Ammon's horn (tissue), 1 donor: ENCODE measurements at places on chromosomes 5 and 9.
A peak's percentile ranks its signal among the peaks of the same experiment; 100 is the strongest.

- peak; percentile 34 for DNase-seq
These were observed 17.8 kb upstream of the FIBCD1 start for GRCh38 chr9:130956636-130957450.

GRCh38 chr5:108303611-108304010 lies 78.3 kb downstream of the FBXL17 start:
- no peak for DNase-seq

- DNase-seq = no peak
These were observed 65.2 kb downstream of the LRRC70 start for GRCh38 chr5:62643556-62644451.

GRCh38 chr5:94746731-94747124 lies 128.3 kb downstream of the SLF1 start:
- DNase-seq = no peak

- DNase-seq = no peak
These were observed 368.4 kb upstream of the ITGA1 start for GRCh38 chr5:52419357-52419756.

- peak; percentile 56 for DNase-seq
These were observed 33.0 kb downstream of the ERGIC1 start for GRCh38 chr5:172866802-172867748.

DNA sequence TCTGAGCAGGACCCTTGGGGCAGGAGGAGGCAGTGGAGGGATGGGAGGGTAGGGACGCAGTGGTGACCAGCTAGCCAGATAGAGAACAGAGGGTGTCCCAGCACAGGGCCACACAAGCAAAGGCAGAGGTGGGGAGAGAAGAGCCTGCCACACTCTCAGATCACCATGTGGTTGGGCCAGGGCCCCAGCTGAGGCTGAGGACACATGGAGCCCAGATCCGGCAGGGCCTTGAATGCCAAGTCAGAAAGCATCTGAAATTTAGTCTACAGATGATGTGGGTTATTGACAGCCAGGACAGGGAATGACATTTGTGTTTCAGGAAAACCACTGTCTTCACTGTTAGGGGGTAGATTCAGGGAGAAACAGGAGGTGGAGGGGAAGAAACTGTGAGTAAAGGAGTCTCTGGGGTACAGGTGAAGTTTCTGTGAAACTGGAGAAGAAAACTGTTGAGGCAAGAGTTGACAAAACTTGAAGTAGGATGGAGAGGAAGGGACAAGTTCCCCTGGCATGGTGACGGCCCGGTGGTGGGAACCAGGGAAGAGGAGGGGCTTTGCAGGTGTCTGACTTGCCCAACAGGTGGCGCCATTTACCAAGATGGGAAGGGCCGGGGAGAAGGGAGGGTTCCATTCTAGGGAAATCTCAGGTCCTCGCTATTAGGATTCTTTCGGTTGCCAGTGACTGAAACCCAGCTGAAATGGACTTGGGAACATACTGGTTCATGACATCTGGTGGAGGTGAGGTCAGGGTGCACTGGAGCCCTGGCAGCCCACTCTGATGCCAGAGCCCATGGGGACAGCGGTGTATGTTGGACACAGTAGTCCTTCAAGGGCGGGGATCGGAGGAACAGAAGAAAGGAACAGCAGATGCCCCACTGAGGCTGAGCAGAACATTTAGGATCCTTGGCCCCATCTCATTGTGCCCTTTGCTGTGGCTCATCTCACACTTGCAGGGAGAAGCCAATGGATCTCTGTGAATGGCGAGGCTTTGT lies 100.1 kb downstream of the KCNIP1 start:
- peak; percentile 44 for DNase-seq

DNA sequence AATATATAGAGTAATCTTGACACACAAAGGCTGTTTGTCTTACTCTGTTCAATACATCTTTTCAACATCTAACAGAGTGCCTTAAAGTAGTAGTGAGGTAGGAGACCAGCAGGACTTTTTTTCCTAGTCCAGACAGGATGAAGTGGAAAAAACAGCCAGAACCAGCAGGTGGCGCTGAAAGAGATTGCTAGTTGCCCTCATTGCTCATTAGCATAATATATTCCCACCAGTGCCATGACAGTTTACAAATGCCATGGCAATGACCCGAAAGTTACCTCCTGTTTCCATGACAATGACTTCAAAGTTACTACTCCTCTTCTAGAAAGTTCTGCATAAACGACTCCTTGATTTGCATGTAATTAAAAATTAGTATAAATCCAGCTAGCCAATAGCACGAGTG lies 387.4 kb downstream of the ACTL7B start:
- DNase-seq = no peak

DNA sequence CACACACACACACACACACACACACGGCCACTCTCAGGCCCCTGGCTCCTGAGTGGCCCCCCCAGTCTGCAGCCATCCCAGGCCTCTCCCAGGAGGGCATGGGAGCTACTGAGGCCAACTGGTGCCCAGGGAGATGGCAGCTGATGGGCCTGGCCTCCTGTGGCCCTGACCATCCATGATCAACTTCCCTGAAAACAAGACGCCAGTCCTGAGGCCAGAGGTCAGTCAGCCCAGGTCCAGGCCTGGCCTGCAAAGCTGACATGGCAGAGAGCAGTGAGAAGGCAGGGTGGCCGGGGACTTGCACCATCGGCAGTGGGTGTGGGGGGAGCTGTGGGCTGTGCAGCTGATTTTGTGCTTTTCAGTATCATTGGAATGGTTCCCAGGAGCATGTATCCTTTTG lies 47.0 kb downstream of the SARDH start:
- DNase-seq = no peak

DNA sequence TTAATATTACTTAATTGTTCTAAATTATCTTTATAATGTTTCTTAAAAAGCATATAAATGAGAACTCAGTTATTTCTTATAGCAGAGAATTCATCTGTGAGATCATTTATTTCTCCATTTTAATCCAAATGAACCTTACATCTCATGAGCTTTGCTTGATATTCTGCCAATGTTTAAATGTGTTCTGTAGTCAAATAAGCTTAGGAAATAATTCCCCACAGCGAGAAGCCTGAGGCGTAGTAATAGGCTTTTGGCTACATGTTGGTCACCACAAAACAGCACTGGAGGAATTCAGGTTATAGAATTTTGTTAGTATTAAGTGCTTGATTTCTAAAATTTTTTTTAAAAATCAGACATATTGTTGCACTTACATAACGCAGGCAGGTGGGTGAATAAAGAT lies 585.3 kb upstream of the RORB start:
- DNase-seq = no peak

DNA sequence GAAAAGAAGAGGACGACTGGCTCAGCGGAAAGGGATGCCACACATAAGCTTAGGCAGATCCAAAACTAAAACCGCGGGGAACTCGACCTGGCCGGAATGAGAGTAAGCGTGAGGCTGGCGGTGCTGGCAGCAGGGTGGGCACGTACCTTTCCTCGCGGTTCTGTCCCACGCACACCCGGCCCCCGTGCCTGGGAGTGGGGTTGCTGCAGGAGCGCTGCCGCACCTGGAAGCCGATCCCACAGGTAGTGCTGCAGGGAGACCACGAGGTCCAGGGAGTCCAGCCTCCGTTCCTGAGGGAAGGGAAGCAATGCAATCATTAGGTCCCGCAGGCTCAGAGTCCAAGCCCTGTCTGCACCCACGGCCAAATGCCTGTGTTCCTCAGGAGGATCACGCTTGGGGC lies 427.0 kb downstream of the SEMA5A start:
- no peak for DNase-seq

- DNase-seq = no peak
These were observed 540.6 kb downstream of the EBF1 start for GRCh38 chr5:158559066-158559465.

GRCh38 chr9:87301371-87301770 lies 196.3 kb upstream of the DAPK1 start:
- DNase-seq = no peak

DNA sequence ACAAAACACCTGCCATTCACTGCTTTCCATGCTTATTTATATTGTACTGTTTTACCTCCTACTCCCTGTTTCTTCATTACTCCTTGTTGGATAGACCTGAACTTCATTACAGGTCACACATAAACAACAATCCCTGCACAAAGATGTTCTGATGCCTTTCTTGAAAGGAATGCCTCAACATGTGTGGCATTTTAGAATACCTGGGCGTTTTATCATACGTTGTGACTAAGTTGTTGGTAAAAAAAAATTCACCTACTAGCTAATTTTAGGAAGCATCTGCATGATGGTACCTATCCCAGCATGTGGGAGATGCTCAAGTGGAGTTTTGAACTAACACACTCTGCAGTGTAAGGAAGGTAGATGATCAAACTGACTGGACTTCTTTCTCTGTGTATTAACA lies 604.1 kb downstream of the TAF11L14 start:
- DNase-seq = no peak

GRCh38 chr9:94827584-94828304 lies 101.2 kb downstream of the AOPEP start:
- DNase-seq = no peak

DNA sequence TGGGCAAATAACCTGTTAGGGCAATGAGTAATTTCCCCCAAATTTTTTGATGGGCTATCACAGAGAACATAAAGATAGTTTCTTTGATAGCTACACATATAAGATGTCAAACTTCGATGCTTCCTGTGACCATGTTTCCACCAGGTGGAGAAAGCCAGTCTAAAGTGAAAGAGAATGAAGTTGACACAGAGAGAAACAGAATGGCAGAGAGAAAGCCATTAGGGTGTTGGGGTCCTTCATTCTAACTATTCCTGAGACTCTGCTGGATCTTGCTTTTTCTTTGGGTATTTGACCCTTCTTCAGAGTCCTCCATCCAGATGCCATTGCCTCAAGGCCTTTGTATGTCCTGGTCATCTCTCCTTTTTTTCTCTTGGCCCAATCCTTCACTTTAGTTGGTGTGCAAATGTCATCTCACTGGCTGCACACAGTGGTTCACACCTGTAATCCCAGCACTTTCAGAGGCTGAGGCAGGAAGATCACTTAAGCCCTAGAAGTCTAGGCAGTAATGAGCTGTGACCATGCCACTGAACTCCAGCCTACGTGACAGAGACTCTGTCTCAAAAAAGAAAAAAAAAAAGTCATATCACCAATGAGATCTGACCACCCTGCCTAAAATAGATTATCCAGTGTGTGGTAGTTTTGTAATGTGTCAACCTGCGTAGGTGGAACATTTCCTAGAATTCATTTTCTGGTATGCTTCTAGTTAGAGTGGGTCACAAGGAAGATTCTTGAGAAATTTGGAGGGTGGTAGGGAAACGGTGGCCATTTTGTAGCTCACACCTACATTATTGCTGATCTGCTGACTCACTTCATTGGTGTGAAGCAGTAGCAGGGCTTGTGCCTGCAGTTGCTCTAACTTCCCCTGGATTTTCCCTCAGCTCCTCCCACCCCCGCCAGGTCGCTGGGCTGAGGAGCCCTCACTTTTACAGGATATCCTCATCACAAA lies 20.8 kb upstream of the KIF2A start:
- no peak for DNase-seq

DNA sequence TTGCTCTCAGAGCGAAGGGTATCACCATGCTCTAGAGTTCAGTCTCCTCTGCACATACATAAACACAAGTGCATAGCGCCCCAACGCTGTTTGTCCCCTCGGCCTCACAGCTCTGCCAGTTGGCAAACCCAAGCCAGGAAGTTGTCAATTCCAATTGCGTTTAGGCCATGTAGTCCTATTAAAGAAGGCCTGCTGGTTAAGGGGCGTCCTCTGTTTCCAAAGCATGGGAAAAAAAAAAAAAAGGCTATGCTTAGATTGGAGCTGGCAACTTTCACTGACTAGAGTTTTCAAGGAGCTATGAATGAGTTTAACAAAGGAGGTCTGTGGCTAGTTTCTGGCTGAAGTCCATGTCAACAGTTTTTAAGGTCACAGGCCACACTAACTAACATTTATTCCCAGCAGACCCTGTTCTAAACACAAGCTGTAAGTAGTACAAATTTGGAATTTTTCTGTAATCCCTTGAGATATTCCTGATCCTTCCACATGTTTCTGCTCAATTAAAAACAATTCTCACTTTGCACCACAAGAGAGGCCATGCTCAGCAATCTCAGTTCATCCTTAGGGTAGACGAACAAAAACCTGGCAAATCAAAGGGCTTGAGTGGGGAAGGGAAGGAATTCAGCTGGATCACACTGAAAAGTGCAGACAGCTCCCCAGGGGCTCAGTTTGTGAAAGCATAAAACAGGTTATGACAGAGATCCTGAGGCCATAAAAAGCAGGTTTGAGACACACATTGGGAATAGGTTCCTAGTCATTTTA lies 187.7 kb downstream of the DENND1A start:
- DNase-seq = peak; percentile 82

- DNase-seq = no peak
These were observed 37.9 kb downstream of the LNPEP start for GRCh38 chr5:96973532-96974401.

- DNase-seq = peak; percentile 78
These were observed 38.4 kb downstream of the HRH2 start for GRCh38 chr5:175696139-175696854.

GRCh38 chr5:66340786-66341185 lies 196.7 kb downstream of the SREK1 start:
- no peak for DNase-seq

DNA sequence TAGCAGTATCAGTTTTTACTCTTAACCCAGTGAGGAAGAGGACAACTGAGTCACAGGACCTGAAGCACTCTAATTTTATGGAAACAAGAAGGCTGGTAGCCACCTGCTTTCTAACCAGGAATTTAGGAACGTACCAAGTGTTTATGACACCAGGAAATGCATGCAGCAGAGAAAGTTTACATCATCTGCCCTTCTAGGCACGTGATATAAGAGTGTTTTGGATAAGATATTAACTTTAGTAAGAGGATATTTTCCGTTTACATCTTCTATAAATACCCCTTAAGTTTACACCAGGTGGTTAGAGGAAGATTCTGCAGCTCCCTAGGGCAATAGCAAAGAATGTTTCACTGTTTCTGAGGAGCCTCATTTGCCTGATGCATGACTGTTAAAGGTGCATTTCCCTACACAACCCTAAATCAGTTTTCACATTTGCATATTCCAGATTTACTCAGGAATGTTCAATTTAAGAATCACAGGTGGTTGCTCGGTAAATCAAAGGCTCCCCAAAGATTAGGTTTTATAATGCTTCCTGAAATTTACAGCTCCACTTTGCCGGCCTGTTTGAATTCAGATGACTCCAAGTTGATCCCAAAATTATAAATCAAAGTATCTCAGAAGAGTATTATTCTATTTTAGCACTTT lies 1.8 kb downstream of the TSC1 start:
- DNase-seq = no peak

- no peak for DNase-seq
These were observed 86.9 kb downstream of the ATG10 start for GRCh38 chr5:82058710-82059109.
